ENCODE measurements at places on chromosomes 7 and 10.

DNA sequence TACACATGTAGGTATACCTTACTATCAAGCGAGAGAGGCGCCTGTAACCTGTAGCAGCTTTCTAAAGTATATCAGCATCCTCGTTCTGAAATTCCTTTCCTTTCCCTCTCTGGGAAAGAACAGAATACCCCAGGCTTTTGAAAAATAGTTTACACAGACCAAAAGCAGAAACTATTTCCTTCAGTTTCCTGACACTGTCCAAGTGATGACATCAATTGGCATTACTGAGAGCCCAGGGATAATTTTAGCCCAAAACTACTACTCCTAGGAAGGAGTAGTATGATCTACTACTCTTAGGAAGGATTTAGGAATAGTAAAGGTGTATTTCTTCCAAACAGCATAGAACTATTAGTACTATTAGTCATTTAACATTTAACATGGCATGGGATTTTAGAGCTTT, 6.0 kb downstream of the GNG11 start:
- DNase-seq, result no peak

DNA sequence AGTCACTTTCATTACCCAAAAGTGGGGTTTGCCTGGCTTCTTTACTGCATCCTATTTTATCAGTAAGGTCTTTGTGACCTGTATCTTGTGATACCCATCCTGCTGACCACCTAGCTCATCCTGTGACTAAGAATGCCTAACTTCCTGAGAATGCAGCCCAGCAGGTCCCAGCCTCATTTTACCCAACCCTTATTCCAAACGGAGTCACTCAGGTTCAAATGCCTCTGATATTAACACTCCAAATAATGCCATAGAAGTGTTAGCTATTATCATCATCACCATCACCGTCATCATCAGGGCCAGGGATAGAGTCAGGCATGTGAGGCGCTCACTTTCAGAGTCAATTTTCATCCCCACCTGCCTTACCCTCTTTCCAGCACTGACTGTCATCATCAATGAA, 85.5 kb downstream of the SLC16A9 start:
- DNase-seq, result no peak

- no peak for DNase-seq
Observed at GRCh38 chr10:86601956-86602602, 52.3 kb upstream of the OPN4 start.

GRCh38 chr7:21526448-21526847, 16.4 kb upstream of the DNAH11 start:
- no peak for DNase-seq

DNA sequence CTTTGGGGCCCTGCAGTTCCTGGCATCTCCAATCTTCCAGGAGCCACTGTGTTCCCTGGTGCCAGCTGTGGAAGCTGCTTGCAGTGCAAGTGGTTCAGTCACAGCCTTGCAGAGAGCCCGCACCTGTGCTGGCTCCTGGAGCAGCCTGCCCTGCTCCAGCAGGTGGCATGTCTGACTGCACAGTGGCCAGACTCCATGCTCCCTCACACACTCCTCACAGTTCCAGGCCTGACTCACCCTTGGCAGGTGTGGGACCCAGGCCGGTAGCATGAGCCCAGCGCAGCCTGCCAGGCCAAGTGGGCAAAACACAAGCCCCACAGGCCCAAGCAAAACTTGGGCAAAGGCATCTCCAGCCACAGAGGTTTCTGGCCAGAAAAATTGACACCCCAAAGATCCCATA, 33.6 kb upstream of the RELN start:
- no peak for DNase-seq

DNA sequence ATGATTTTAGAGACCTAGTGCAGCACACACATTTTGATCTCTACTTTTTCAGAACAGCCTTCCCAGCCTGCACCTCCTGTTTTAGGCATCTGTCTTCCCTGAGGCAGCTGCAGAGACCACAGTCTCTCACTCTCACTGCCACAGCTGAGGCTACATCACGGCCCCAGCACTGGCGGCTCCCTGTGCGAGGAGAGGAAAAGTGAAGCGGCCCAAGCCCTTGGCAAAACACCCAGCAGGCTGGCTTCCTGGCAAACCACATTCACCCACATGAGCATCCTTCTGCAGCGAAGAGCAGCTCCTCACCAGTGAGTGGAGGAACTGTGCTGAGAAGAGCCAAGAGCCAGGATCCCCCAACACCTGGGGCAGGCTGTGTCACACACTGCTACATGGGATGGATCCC, 14.0 kb downstream of the HUS1 start:
- DNase-seq, result peak; percentile 43

DNA sequence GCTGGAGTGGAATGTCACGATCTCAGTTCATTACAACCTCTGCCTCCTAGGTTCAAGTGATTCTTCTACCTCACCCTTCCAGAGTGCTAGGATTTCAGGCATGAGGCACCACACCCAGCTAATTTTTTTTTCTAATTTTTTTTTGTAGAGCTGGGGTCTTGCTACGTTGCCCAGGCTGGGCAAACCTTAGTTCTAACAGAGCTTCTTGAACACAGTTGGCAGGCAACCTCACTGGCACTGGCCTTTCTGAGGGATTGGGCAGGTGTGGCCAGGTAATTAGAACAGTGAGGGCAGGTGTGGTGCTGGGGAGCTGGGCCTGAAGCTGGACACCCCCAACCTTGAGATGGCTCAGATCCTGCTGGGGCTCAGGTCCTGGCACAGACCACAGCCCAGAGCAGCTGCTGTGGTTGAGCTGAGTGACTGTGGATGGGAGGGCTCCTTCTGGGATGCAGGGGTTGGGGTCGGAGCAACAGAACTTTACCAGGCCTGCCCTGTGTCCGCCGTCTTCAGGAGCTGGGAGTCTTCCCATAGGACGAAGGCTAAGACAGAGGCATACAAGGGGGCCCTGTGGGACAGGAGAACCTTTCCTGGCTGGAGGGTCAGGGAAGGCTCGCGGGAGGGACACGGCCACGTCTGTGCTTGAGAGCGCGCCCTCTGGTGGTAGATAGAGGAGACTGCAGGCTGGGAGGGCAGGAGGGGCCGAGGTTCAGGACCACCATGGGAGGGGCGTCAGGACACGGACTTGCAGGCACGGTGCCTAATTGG, 48.2 kb downstream of the COL26A1 start:
- DNase-seq, result no peak

DNA sequence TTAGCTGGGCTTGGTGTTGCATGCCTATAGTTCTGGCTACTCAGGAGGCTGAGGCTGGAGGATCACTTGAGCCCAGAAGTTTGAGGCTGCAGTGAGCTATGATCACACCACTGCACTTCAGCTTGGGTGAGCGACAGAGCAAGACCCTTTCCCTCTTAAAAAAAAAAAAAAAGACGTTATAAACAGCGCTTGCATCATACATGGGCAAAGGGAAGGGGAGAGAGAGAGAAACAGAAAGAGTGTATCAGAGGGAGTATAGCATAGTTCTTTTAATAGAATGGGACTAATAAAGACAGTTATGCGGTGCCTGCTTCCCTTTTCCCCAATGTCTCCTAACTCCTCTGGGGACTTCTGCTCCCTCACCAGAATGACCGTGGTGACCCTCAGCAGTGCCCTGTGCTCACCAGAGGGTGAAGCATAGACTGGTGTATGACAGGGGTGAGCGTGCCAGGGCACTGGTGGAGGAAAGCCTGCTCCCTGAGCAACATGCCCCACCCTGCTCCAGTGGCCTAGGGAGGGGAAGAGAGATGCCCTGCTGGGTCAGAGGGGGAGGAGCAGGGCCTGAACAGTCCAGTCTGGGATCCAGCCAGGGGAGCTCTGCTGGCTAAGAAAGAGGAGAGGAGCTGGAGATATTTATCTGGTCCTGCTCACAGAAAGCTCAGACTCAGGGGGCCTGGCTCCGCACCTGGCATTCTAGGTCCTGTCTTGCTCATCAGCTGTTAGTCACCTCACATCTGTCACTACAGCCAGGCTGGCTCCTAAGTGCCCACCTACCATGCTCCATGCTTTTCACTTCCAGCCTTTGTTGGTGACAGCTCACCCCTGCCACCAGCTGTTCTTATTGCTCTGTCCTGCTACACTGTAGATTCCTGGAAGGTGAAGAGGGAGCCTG, 2.2 kb downstream of the PDZD7 start:
- DNase-seq, result no peak

- DNase-seq, result no peak
Observed at GRCh38 chr7:50314836-50315592, 10.5 kb downstream of the IKZF1 start.

DNA sequence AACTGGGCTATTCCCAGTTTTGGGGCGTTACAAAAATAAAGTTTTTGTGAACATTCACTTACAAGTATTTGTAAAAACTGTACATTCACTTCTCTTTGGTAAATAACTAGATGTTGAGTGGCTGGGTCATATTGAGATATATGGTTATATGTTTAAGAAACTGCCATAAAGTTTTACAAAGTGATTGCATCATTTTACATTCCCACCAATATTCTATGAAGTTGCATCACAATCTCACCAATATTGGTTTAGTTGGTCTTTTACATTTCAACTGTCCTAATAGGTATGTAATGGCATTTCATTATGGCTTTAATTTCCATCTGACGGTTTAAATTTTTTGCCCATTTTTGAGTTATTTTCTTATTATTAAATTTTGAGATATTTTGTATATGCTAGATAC, 251.7 kb upstream of the GNAI1 start:
- DNase-seq, result no peak

DNA sequence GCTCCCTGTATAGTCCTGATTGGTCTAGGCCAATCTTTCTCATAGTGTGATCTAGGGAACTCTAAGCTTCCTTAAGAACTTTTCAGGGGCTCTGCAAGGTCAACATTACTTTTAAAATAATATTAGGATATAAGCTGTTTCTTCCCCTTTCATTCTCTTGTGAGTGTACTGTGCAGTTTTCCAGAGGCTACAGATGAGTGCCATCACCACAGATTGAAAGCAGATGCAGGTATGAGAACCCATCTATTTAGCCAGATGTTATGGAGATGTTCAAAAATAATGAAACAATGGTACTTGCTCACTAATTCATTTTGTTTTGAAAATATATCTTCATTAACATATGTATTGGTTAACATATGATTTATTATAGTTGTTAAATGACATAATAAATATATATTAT, 169.2 kb upstream of the SEMA3A start:
- no peak for DNase-seq

DNA sequence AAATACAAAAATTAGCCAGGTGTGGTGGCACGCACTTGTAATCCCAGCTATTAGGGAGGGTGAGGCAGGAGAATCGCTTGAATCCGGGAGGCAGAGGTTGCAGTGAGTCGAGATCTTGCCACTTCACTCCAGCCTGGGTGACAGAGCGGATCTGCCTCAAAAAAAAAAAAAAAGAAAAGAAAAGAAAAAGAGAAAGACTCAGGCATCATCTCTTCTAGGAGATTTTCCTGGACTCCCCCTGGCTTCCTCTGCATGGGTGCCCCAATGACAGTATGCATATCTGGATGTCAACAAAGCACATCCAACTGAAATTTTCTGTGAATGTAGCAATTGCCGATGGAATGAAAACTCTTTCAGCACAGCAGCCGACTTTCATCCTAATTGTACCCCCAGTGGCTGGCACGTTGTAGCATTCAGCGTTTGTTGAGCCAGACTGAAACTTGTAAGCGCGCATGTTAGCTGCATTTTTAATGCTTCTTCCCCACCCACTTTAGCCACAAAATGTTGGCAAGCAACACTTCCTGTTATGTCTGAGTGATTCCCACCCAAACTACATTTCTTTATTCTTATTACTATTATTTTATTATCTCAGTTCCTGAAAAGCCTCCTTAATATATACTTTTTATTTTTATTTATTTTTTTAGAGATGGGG, 70.2 kb downstream of the PRTFDC1 start:
- DNase-seq, result no peak

- DNase-seq, result no peak
Observed at GRCh38 chr7:51451751-51452476, 135.3 kb upstream of the COBL start.

GRCh38 chr7:28195910-28196620, 15.5 kb upstream of the JAZF1 start:
- DNase-seq, result no peak

- DNase-seq, result no peak
Observed at GRCh38 chr10:118865998-118866693, 111.4 kb upstream of the CACUL1 start.

- no peak for DNase-seq
Observed at GRCh38 chr10:104928734-104929133, 287.6 kb downstream of the SORCS3 start.

DNA sequence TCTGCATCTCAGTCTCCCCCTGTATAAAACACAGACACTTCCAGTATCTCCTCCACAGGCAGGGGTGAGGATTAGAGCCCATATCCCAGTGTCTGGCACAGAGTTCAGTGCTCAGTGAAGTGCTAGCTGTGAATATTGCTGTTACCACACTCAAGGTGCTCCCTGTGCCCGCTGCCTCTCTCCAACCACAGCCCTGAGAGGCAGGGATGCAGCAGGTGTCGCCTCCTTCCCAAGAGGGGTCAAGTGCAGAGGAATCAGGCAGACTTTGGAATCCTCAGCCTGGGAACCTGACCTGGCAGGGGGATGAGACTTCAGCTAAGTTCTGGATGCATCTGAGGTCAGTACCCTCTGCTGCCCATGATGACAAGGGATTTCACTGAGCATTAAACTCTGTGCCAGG, 163.1 kb downstream of the GFRA1 start:
- no peak for DNase-seq

GRCh38 chr7:137386966-137387365, 43.4 kb upstream of the PTN start:
- no peak for DNase-seq

DNA sequence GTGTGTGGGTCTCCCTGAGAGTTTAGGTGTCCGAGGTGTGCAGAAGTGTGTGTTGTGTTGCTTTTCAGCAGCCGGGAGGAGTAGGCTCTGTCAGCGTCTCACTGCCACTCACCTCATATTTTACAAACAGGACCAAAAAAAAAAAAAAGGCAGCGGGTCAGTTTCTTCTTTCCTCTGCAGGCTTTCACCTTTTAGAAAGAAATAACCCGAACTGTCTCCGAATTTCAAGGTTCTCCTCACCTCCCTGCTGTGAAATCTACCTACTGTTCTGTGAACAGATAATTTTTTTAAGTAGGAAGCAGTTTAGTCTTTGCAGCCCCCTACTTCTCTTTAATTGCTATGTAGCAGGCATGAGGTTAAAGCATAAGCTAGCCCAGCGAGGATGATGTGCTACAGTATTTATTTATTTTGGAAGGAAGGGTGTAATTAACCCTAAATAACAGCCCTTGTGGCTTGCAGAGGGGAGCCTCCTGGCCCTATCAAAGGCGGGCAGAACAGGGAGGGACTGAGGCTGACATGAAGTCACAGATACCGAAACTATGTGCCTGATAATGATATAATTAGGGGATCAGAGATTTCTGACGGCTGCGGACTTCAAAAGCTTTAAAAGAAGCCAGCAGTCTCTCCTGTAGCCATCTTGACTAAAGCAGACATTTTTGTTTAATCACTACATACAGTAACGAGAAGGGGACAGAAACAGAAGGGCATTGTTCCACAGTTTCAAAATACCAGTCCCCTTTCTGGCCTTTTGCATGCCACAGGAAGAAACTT, 1.6 kb downstream of the BAMBI start:
- no peak for DNase-seq

DNA sequence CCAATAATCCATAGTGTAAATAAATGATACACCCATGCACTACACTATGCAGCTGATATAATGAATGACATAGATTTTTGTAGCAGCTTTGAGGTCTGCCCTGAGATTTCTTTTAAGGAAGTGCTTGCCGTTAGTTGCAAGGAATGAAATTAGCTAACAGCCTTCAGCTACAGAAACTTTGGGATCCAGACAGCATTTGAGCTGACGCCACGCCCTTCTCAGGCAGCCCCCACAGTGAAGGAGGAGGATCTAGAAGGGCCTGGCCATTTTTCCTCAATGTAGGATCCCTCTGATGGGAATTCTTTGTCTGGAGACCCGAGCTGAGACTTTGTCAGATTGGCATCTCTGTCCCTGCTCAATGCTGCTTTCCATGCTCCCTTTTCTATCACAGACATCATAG, 6.1 kb upstream of the PDK4 start:
- no peak for DNase-seq
